ENCODE measurements at places on chromosomes 16 and 17.

DNA sequence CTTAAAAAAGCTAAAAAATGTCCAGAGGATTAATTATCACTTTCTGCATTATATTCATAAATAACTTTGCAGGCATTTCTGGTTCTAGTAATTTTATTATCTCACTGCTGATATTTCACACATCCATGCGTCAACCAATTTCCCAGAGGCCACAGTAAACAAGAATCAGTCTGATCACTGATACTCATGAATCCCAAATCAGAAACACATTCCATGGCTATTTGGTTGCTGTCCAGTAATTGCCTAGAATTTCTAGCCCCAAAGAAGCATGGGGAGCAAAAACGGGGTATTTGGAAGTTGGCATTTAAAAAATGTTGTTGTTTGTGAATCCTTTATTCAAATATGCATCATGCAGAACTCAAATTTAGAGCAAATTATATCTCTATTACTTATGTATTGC lies 244.8 kb downstream of the CDH8 start:
- no peak for DNase-seq

DNA sequence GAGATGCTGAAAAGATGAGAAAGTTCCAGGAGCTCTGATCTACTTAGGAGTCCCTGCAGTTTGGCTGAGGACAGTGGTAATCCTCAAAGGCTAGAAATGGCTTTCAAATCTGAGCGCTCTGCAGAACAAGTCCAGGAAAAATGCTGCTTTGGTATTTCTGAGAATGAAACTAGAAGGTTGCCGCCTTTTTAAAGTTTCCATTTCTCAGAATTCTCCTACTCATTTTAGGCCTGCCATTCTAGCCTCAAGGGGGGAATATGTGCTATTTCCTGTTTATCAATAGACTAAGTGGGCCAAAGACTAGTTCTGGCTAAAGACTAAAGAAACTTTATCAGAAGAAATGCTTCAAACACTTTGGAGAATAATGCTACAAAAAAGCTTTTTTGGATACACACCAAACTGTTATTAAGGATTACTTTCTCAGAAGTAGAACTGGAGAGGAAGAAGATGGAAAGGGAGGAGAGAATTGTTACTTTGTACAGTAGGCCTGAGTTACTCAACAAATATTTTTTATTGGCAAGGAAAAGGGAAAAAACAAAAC lies at the start of gene SLFN12L:
Gene SLFN12L (minus strand): TSS at position 78 of the 541 bp plus-strand sequence. CDS start 15,314 bp downstream, outside the sequence.
- peak; percentile 16 for DNase-seq

DNA sequence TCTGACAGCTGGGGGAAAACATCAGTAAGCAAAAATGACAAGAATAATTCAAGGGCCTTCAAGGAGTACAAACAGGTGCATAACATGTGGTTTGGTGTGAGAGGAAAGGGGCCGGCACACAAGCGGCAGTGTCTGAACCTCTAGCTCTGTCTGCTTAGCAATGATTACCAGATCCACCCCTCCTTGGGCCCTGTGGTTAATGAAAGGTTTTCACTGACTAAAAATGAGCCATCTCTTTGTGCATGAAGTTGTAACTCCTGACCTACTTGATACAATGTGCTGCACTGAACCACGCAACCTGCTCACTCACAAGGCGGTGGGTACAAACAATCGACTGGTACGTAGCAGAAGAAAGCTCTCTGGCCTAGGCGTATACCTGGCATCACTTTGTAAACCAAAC lies 15.1 kb downstream of the FAM117A start:
- DNase-seq, result peak; percentile 58

- DNase-seq, result no peak
Observed at GRCh38 chr16:81583893-81584631, 139.5 kb downstream of the CMIP start.

- no peak for DNase-seq
Observed at GRCh38 chr17:2267354-2267753, 36.2 kb downstream of the SMG6 start.

DNA sequence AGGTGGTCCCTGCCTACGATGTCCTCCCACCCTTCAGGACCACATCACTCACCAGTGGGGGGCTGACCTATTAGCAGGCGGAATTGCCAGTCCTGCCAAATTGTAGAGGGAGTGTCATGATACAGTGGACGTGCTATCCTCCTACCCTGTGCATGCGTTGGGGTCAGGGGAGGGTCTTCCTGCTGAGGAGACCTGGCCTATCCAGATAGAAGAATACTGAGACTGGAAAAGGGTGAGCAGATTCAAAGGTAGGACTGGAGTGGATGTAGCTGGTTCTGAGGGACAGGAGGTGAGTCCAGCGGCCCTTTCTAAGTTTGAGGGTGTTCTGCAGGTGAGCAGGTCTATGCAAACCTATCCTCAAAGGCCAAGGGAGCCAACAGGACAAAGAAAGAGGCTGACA lies 8.0 kb downstream of the PRSS41 start:
- no peak for DNase-seq

- DNase-seq, result no peak
Observed at GRCh38 chr17:18230288-18231141, 5.1 kb downstream of the LLGL1 start.

DNA sequence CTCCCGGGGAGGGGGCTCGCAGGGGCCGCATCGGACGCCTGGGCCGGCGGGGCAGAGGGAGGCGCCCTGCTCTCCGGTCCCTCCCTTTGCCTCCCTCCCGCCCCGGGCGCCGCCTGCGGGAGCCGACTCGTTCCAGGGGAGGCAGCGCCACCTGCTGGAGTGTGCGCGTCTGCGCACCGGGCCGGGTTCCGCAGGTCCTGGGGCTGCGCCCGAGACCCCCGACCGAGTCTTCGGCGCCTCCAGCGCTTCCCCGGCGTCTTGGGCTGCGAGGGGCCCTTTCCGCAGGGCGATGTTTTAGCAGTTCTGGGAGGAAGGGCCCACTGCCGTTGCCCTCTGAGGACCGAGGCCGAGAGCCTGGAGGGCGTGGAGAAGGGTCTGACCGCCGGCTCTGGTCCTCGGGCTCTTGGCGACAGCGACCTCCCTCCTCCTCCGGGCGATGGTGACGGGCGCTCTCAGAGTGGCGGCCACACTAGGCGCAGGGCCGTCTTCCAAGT lies 106.3 kb downstream of the SEC14L1 start:
- DNase-seq, result peak; percentile 92

DNA sequence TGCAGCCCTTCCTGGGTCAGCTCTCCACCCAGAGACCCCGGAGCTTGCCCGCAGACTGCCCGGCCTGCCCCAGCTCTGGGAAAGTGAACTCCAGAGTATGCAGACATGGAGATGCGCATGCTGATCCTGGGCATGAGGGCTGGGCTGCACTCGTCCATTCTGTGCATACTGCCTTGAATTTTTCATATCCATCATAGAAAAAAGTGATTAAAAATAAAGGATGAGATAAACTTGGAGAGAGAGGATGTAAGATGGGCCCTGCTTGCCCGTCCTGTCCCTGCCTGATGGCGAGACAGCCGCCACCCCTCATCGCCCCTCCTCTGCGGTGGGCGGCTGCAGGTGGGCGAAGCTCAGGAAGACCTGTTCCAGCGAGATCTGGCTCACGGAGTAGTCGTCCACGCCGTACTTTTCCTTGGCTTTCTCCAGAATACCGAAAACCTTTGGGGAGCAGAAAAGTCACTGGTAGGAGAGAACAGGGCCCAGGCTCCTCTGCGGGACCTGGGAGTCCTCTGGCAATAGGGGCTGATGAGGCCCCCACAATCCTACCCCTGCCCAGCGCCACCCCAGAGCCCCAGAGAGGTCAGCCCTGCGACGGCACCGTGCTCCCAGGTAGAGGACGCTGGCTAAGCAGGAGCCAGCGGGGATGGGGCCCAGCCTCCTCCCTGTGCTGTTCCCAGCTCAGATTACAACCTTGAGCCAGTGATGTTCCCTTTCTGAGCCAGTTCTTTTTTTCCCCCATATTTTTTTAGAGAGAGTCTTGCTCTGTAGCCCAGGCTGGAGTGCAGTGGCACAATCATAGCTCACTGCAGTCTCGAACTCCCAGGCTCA lies 8.7 kb upstream of the RNPS1 start:
- no peak for DNase-seq

GRCh38 chr16:86491640-86492023 lies 18.7 kb upstream of the FOXF1 start:
- no peak for DNase-seq

- no peak for DNase-seq
Observed at GRCh38 chr17:32302860-32303649, 37.4 kb downstream of the RHBDL3 start.

DNA sequence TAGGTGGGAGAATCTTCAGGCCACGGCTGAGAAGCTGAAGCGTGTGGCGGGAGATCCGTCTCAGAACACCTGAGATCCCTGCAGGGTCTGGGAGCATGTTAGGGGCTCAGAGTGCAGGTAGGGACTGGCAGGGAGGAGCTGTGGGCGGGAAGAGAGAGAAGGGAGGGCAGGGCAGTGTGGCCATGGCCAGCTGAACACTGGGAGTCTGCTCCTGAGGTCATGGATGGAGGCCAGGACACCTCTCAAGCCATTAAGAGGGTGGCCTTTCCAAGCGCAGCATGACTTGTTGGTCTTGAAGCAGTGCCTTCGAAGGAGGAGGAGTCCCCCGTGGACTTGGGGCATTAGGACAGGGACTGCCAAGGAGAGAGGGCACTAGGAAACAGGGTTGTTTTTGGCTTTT lies 23.7 kb downstream of the NAA60 start:
- DNase-seq, result no peak

DNA sequence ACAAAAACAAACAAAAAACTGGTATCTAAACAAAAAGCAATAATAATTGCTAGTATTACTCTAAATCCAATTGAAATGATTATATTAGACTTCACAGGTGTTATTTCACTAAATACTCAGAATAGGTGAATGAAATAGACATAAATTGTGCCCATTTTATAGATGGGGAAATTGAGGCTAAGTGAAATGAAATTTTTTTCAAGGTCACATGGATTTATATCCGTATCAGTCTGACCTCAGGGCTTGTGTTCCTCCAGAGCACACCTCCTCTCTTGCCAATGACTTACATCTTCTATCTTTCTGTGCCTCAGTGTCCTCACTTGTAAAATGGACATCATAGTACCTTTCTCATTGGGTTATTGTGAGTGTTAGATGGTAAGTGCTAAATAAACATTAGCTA lies 72.3 kb downstream of the GP2 start:
- no peak for DNase-seq

- no peak for DNase-seq
Observed at GRCh38 chr17:82940226-82941020, 100.6 kb upstream of the ZNF750 start.

- no peak for DNase-seq
Observed at GRCh38 chr17:78855561-78856165, 15.0 kb upstream of the USP36 start.

- no peak for DNase-seq
Observed at GRCh38 chr17:64460955-64461354, 12.0 kb downstream of the MILR1 start.

DNA sequence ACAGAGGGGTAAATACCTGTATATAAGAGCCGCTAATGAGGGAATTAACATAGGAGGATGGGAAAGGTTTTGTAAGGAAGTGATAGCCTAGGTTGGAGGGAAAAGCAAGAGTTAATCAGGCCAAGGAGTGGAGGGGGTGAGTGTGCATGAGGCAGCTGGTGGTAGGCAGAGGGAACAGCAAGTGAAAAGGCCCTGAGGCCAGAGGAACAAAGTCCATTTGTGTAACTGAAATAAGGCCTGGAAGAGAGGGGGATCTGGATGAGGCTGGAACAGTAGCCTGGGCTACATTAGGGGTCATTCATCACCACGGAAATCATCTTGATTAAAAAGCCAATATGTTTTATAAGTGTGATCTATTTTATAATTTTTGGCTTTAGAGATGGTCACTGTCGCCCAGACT lies 45.7 kb downstream of the FZD2 start:
- no peak for DNase-seq

DNA sequence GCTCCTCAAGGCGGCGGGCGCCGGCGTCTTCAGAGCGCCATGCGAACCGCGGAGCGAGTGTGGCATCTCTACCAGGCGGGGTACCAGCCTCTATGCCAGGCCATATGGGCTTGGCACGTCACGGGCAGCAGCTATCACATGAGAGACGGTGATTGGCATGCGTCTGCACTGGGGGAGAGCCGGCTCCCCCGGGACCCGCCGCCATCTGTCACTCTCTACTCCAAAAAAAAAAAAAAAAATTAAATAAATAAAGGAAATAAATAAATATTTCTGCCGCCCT lies at the start of gene NEUROD2:
Gene NEUROD2 (minus strand): TSS at position 70 of the 280 bp plus-strand sequence. CDS start 1,321 bp downstream, outside the sequence.
- no peak for DNase-seq

DNA sequence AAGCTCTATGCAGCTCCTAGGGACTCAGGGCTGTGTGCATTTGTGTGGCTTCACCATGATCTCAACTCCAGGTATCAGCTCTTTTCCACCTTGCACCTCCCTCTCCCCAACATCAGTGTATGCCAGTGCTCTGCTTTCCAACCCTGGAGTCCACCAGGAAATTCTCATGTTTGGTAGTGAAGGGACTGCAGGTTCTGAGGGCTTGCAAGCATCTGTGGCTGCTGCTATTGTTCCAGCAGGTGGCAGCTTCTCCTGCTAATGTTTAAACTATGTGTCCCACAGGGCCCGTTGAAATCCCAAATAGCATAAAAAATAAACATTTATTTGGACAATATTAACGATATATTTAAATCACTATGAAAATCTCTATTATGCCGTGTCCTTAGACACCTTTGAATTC lies 82.0 kb downstream of the RGS9 start:
- no peak for DNase-seq

DNA sequence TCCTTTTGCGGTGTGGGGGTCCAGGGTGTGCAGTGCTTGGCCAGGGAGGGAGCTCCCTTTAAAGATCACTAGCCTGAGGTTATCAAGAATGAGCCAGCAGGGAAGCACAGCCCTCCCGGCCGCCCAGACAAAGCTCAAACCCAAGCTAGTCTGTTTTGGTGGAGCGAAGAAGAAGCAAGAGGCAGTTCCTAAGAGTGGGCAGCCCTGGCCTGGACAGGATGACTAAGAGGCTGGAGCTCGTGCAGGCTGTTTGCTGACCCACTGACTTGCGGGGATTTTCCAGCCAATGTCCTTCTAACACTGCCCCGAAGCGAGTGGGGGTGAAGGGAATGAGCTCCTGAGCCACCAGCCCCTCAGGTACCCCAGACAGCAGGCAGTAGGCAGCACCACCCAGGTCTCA lies 134.4 kb downstream of the COPRS start:
- DNase-seq, result no peak

- DNase-seq, result no peak
Observed at GRCh38 chr16:88334778-88335720, 47.7 kb upstream of the ZNF469 start.

GRCh38 chr17:47948706-47949196 lies 7.4 kb downstream of the PNPO start:
- no peak for DNase-seq

- DNase-seq, result no peak
Observed at GRCh38 chr17:62059414-62059813, 5.7 kb downstream of the MED13 start.

DNA sequence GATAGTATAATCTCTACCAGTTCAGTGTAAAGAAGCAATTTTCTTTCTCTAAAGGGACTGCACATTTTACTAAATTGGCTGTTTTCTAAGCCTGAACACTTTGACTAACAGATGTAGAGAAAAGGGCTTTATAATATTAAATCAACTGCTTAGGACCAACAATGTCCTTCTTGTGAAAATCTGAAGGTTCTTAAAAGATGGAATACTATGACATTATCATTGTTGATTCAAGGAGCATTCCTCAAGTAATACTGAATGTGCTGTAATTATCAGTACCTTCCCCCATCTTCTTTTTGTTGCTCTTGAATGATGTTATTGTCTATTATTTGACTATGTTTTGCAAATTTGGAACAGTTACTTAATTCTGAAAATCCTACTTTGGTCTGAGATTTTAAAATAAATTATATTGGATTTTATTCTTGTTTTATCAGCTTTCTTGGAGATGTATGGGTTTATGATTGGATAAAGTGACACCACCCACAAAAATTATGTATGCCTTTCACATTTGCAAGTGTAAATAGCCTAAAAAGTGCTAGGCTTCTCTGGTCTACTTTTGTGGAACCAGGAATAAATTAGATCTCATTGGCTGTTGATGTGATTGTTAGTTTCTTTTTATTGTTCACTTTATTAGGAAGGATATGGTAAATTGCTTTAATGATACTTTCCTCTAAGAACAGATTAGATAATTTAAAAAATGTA lies 53.0 kb downstream of the TAOK1 start:
- DNase-seq, result no peak
